ENCODE measurements at places on chromosomes 12 and 14. TPM values are rescaled to one million over a fixed set of nuclear protein-coding genes. Genes with fewer than 3 reads are reported as not detected.
A peak's percentile ranks its signal among the peaks of the same experiment; 100 is the strongest.

The DCD gene
- total RNA-seq, result not detected

The PTPRR gene
- total RNA-seq, result 0.37 TPM

The DBX2 gene
- 0.51 TPM for total RNA-seq

The BCL2L14 gene
- total RNA-seq, result not detected

The CLEC2B gene
- 3.9 TPM for total RNA-seq

The KRT4 gene
- total RNA-seq, result not detected

The KRT82 gene
- total RNA-seq, result not detected

The NINJ2 gene
- 5.4 TPM for total RNA-seq

The KIF26A gene
- 14.1 TPM for total RNA-seq

The DEPDC4 gene
- total RNA-seq, result not detected

The BCL2L2 gene
- 36.3 TPM for total RNA-seq

The IFT43 gene
- 32.6 TPM for total RNA-seq

DNA sequence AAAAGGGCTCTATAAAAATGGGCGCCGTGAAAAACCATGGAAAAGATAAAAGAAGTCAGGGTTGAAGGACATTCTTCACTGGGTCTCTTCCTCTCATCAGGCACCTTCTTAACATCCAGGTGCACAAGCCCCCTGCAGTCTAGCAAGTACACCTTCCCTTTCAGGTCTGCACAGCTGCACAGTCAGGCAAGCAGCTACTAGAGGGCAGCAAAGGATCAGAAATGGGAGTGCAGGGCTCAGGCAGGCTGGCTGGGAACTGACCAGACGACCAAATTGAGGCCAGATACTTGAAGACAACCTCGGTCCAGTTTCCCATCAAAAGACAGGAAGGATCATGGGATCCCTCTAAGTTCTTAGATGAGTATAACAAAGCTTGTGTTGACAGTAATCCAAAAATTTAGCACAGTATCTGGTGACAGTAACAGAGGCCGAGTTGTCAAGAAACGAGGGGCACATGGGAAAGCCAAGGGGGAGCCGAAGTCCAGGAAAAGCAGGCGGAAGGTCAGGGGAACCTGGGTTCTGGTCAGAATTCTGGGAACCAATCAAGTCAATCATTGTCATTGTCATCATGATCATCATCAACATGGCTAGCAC lies 10.1 kb upstream of the GRIP1 start:
- DNase-seq, result no peak

- no peak for DNase-seq
Observed at GRCh38 chr14:67357186-67357968, 2.2 kb downstream of the ATP6V1D start.

DNA sequence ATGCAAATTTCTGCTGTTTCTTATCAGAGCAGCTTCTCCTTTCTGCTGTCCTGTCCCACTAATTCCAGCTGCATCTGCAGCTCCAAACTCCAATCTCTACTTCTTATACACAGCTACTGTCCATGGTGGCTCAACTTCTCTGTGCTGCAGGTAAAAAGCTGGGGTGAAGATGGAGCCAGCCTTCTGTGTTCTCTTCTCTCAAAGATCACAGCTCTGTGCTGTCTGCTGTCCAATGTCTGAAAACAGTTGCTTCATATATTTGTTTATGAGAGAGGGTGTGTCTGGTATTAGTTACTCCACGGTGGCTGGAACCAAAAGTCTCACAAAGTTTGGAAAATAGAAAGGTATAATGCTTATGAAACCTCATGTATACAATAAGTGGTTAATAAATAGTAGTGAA lies 445.8 kb upstream of the TBX3 start:
- DNase-seq, result no peak

- no peak for DNase-seq
Observed at GRCh38 chr14:32542507-32542906, 213.4 kb downstream of the AKAP6 start.

GRCh38 chr12:70178038-70178437 lies 65.2 kb upstream of the CNOT2 start:
- no peak for DNase-seq

- peak; percentile 93 for DNase-seq
Observed at GRCh38 chr14:75654127-75654732, 6.4 kb downstream of the ERG28 start.

DNA sequence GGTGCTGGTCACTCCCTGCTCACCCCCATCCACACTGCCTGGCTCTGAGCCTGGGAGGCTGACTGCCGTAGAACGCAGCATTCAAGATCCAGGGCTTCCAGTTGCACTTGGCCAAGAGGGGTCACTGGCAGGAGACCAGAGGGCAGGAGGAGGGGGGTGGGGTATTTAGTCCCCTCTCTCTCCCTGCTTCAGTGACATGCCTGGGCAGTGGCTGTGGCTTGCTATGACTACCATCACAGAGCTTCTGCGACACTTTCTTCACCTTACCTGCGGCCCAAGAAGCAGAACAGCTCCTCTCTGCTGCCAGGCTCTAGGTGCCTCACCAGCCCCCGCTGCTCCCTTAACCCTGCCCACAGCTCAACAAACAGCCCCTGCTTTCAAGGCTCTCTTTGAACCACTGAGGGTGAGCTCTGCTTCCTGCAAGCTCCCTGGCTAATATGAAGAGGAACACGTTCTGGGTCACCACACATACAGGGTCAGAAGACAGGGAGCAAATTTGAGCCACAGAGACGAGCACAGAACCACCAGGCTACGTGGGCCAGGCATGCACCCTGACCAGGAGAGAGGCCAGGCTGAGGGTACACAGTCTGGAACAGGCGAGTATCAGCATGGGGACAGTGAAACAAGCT lies 55.7 kb downstream of the ITPK1 start:
- no peak for DNase-seq

DNA sequence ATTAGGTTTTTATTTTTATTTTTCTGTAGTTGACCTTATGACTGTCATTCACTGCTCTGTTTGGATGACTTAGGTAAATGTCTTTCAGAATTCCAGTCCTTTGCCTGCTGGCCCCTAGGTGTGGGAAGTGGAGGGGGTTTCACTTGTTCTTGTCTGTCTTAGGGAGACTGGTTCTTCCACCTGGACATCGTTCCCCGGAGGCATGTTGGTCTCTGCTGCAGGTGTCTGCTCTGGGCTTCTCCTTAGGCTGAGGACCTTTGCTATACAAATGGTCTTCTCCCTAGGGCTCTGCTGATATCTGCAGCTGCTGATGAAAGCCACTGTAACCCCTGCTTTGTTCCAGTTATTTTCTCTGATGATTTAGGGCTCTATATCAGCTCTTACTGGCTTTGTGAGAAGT lies 97.1 kb downstream of the OTOGL start:
- no peak for DNase-seq

- DNase-seq, result no peak
Observed at GRCh38 chr12:3246253-3246652, 169.1 kb downstream of the TSPAN9 start.

GRCh38 chr12:130591736-130592135 lies 124.4 kb downstream of the RIMBP2 start:
- DNase-seq, result no peak

DNA sequence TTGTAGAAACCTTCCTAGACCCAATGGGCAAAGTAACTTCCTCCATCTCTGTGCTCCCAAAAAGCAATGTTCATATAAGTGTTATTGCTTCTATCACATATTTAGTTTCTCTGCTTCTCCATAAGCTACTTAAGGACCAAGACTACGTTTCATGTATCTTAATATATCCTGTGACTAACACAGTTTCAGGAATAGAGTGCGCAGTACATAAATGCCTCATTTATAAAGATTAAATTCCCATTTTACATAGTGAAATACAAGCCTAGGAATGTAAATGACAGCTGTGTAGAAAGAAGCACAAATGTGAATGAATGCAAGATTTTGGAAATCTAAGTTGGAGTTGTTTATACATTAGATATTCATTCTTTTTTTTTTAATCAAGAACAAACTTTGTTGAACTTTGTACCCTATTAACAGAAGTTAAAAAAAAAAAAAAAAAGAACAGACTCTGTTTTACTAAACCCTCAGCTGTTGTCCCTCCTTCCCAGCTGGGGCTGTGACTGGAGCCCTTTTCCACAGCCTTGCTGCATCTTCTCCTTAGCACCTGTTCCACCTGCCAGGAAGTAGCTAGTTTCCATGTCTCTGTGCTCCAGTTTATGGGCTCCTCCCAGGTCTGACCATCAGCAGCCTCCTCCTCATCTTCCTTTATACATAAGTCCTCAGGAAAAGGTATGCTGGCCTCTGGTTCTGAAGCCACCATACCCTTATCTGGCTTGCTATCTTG lies 7.0 kb upstream of the METTL17 start:
- no peak for DNase-seq

- no peak for DNase-seq
Observed at GRCh38 chr12:26058818-26059217, 66.0 kb downstream of the BHLHE41 start.

DNA sequence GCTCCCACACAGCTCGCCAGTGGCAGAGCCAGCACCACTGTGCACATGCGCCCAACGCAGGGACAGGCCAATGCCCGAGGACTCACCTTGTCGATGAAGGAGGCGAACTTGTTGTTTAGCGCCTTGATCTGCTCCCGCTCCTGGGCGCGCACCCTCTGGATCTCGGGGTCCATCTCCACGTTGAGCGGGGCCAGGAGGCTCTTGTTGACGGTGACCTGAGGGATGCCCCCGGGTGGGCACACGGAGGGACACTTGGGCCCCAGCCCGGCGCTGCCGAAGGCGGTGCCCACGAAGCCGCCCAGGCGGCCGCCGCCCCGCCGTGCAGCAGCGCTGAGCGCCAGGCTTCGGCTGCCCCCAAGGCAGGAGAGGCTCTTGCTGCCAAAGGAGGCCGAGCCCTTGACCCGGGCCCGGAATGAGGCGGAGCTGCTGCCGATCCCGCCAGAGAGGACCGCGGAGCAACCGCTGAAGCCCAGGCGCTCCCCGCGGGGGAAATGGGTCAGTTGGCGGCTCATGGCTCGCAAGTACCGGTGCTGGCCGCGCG lies at the start of gene KRT72:
TSS of gene KRT72 (minus strand) at position 523 of the 541 bp plus-strand sequence. CDS start at position 512, 11 bp downstream.
- peak; percentile 48 for DNase-seq

GRCh38 chr12:7642876-7643309 lies 22.8 kb downstream of the APOBEC1 start:
- no peak for DNase-seq

- no peak for DNase-seq
Observed at GRCh38 chr12:117101953-117102799, 3.0 kb upstream of the TESC start.

DNA sequence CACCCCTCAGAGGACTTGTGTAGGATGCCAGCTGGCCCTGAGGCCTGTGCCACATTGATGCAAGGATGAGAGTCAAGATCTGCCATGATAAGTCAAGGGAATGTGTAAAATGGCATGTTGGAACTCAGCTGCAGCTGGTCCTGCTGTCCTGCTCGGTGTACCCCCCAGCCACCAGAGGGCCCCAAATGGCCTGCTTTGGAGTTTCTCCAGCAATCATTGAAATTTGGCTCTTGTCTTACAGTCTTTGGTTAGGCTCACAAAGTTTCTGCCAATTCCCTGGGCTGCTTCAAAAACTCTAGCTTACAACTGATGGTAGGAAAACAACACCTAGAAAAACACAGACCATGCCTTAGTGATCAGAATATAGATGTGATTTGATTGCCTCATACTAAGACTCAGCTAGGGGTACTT lies 76.8 kb downstream of the HSD17B6 start:
- no peak for DNase-seq

GRCh38 chr14:96349286-96350075 lies 13.7 kb downstream of the ATG2B start:
- DNase-seq, result no peak

- DNase-seq, result no peak
Observed at GRCh38 chr12:54251667-54252284, 28.1 kb downstream of the CBX5 start.

- no peak for DNase-seq
Observed at GRCh38 chr14:99388286-99388685, 92.4 kb downstream of the SETD3 start.

DNA sequence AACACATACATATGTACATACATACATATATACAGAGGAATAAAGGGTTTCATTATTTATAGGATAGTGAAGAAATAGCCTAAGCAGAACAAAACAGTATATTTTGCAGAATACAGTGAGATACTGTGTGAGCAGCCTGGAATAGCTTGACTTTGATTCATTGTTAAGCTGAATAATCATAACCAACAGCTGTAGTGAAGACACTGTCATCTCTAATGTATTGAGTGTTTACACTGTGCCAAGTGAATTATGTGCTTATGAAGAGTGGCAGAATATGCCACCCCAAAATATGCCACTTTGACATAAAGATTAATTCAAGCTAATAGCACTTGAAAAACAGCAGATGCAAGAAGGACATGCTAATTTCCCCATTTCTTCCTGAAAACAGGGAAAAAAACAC lies 48.2 kb upstream of the LRFN5 start:
- no peak for DNase-seq

- no peak for DNase-seq
Observed at GRCh38 chr14:100472094-100472455, 115.1 kb downstream of the BEGAIN start.

GRCh38 chr12:103547929-103548328 lies 39.1 kb upstream of the STAB2 start:
- DNase-seq, result no peak

DNA sequence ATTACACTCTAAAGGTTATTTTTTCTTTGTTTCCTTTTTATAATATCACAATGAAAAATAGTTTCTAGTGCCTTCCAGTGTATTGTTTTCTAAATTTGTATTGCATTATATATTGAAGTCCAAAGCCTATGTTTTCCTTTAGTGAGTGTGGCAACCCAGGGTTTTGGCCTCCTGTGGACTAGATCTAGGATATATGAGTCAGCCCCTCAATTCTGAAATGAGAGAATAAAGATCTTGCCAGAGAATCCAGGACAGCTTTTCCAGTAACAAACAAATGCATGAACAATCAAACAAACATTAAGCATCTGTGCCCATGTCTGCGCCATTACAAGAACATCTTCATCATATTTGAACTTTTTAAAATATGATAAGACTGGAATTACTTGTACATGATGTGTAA lies 70.7 kb upstream of the SSTR1 start:
- DNase-seq, result no peak

Data from right atrium auricular region (tissue), 2 donors.